ENCODE measurements at places on chromosomes 6 and 20. TPM values are rescaled to one million over a fixed set of nuclear protein-coding genes. Genes with fewer than 3 reads are reported as not detected.

The HSPA1L gene
- total RNA-seq, result 3.6 TPM

The COL21A1 gene
- total RNA-seq, result 1.6 TPM

The SPTLC3 gene
- 36.5 TPM for total RNA-seq

The MRS2 gene
- total RNA-seq, result 33.5 TPM

The HCK gene
- total RNA-seq, result 3.1 TPM

The SNX9 gene
- 48.3 TPM for total RNA-seq

The MYH7B gene
- total RNA-seq, result 1.0 TPM

The TMEM74B gene
- total RNA-seq, result 2.7 TPM

The LAMP5 gene
- not detected for total RNA-seq

The HLA-DQB1 gene
- total RNA-seq, result 2.7 TPM

The GPX6 gene
- not detected for total RNA-seq

The MRPS18B gene
- 64.7 TPM for total RNA-seq

The CEP85L gene
- 10.5 TPM for total RNA-seq

The HSPA1A gene
- 320 TPM for total RNA-seq

The SENP6 gene
- 169 TPM for total RNA-seq

The RIPPLY2 gene
- total RNA-seq, result not detected

- peak; percentile 86 for DNase-seq
Measured at GRCh38 chr6:139376604-139377218, 2.3 kb upstream of the CITED2 start.

DNA sequence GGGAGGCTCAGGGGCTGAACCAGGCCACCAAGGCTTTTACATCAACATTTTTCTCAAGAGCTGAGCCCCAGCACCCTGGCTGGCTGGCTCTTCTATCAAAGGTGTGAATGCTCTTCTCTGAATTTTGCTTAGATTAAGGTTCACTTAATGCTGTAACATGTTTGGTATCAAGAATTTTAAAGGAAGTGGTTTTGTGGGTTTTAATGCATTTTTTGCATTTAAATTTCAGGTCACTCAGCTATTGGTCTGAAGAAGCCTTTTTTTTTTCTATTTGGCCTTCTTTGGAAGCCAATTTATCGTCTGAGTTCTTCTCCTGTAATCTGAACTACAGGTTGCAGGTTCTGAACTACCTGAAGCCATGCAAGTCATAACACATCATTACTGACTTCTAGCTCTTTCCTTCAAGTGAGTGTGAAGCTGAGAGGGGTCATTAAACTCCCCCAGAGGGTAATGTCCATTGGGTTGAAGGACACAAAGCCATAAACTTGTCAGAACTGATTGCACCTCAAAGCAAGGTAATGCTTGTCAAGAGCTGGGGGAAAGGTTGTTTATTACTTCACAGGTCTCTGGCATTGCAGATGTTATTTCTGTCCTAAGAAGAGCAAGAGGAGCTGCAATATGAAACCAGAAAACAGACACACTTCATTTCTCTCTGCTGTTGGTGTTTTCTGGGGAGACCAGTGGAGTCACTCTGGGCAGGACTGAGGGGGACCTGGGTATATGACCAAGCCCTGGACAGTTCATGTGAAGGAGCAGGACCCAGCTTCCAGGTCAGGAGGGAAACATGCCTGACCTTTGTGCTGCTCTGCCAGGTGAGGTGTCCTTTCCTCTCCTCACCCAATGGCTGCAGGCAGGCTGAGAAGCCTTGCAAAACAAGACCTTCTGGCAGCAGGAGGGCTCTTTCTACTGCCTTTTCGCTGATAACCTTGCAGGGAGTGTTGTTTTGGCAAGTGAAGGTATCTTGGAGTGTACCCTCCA lies 26.1 kb upstream of the NEDD9 start:
- peak; percentile 64 for DNase-seq

DNA sequence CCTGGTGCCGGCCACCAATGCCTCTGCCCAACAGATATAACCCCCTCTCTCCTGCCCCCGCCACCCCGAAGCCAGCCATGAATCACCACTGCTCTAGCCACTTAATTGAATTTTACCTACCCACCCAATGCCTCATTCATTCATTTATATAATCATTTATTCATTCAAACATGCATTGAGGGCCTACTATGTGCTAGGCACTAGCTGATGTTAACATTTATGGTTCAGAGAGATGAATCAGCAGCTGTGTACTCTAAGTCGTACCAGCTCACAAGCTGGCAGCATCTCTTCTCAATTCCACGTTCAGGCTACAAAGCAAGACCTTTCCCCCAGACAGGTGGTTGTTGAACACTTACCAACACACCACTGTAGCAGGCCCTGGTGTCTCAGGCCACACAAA lies 12.9 kb upstream of the MDGA1 start:
- DNase-seq, result no peak

GRCh38 chr20:6469695-6470094 lies 297.8 kb upstream of the BMP2 start:
- no peak for DNase-seq

DNA sequence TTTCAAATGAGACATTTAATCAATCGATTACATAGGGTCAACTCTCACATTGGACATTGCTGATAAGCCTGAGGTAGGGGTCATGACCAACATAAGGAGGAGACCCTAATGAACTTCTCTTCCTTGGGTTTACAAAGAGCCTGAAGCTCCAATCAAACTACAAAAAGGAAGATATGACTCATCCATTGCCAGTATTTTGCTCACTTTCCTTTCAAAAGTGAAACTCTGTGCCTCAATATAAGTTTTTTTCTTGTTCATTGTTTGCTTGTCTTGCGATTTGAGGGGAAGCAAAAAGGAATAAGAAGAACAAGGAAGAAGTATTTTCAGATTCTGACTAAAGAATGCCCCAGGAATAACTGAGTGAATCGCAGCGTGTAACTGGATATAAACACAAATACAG lies 38.8 kb upstream of the KHDRBS2 start:
- no peak for DNase-seq

DNA sequence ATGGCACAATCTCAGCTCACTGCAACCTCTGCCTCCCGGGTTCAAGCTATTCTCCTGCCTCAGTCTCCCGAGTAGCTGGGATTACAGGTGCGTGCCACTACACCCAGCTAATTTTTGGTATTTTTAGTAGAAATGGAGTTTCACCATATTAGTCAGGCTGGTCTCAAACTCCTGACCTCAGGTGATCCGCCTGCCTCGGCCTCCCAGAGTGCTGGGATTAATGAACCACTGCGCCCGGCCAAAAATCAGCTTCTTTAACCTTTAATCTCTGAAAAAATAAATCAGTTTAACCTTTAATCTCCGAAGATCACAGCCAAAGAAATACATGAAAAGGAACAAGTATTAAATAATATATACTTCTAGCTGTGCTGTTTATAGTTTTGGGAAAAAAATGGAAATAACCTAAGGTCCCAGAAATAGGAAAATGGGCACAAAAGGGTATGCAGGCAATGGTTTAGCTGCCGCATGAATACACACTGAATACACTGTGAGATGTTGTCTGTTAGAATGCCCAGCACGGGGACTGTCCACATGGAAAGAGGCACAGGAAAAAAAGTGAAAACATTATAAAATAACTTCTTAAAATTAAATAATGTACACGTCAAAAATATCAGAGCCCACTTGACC lies 1.6 kb downstream of the NQO2 start:
- no peak for DNase-seq

GRCh38 chr6:40877362-40877761 lies 161.7 kb downstream of the UNC5CL start:
- no peak for DNase-seq

- DNase-seq, result no peak
Measured at GRCh38 chr6:125834348-125834747, 43.6 kb downstream of the NCOA7 start.

- no peak for DNase-seq
Measured at GRCh38 chr20:14616003-14616402, 278.6 kb upstream of the FLRT3 start.

DNA sequence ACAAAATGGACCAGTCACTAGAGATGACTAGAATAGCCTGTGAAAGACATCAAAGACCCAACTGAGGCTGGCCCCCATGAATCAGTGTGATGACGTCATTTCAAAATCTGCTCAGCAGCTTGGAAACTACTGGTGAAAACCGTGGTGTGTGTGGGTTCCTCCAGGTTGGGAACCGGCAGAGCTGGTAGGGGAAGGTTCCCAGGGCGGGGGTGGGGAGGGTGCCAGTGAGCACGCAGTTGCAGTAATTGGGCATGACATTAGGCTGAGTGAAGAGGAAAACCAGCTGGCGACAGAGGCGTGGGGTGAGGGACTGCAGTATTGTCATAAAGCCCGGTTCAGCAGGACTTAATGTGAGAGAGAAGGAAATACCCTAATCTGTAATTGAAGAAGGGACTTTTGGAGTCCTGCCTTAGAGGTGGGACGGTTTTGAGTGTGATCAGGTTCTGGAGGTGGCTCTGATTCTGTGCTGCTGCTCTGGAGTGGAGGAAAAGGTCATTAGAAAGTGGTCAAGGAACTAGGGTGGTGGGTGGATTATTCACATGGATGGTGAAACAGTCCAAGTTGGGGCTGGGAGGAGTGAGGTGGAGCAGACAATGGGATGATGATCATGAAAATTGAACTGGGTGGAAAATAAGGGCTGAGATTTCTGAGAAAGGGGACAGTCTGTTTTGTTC lies 52.0 kb upstream of the MTHFD1L start:
- DNase-seq, result no peak

DNA sequence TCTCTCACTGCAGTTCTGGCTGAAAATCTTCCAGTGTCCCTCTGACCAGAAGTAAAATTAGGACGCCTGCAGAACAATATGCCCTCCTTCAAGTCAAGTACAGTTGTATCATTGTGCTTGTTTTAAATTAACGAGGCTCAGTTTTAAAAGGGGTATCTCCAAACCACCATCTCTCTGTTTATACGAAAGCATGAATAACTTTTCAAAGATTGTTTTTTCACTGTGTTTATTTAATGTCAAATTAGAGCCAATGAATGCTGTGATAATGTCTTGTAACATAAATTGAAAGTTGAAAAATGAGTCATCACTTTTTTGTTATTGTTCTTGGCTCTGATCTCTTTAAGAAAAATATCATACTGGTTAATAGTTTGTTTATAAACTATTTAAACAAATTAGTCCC lies 230.7 kb upstream of the THEMIS start:
- DNase-seq, result no peak

DNA sequence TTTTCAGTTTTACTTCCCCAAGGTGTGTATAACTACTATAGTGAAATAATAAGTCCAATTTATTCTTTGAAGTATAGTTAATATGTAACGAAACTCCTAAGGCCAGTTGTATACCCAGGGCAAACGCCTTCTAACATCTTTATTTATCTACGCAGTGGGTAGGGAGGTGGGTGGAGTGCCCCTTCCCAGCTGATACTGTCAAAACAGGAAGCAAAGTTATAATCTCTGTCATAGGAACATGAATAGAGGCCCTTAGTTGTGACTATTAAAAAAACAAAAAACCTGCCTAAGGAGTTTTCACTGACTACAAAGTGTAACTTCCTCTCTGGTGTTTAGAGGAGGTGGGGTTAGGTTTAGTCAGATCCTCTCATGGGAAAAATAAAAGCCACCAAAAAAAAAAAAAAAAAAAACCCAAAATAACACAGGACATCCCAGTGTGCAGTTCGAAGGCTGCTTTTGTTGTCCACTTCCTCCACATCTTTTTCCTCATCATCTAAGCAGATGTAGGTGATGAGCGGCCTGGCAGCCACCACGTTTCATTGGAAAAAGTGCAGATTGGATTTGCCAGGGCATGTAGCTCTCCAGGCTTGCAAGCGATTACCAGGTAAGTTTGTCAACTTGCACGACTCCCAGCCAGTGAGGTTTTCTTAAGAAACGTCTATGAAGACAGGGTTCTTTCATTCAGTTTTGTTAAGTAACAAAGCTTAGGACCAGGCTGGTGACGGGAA lies 58.7 kb downstream of the UTRN start:
- DNase-seq, result no peak

DNA sequence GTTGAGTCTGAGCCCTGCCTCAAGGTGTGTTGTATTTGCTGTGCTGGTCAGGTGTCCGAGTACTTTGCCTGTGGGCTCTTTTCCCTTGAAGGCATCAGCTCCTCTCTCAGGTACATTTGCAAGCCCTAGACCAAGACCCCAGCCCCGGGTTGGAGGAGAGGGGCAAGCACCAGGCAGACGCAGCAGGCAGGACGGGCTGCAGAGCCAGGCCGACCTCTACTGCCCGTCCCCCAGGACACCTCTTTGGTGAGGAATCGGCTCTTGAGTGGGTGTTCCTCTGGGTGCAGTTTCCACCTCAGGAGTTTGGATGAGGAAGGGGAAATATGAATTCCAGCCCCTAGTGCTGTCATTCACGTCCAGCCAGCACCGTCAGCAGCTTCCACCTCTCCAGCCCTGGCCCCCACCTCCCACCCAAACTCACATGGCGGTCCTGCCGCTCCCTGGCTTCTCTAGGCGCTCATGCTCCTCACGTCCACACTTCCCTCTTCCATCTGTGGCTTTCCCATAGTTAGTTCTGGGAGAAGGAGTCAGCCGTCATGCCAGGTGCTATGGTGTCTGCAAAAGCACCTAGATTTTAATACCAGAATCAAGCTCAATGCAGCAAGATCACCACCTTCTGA lies 183.9 kb downstream of the DLL1 start:
- DNase-seq, result no peak

GRCh38 chr6:112085286-112086065 lies 1.8 kb downstream of the TUBE1 start:
- DNase-seq, result no peak

GRCh38 chr20:60262967-60263603 lies 304.9 kb downstream of the CDH26 start:
- DNase-seq, result peak; percentile 9

DNA sequence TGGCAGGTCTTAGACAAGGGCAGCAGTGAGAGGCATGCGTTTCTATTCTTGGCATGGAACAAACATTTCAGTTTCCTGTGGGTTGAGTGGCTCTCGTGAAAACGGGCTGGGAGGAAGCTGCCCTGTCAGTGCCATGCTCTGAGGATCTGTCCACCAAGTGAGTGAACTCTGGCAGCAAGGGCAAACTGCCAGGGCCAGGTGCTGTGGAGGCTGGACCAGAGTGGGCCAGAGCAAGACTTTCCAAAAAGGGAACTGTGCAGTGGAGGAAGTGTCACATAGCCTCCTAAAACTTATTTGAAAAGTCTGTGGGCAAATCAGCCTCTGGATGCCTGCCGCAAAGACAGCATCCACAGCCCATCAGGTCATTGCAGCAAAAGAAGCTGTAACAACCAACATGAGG lies 44.2 kb upstream of the TAB2 start:
- DNase-seq, result peak; percentile 67

GRCh38 chr6:110357664-110358552 lies at the start of gene METTL24:
TSS of gene METTL24 (minus strand) at chr6:110358349. CDS start at chr6:110358272, 77 bp downstream.
- DNase-seq, result peak; percentile 42

GRCh38 chr6:155158030-155158843 lies 105.6 kb upstream of the CLDN20 start:
- no peak for DNase-seq

GRCh38 chr6:54308289-54308985 lies at the start of gene TINAG:
TSS of gene TINAG (plus strand) at chr6:54308441. CDS start at chr6:54308551, 110 bp downstream.
- DNase-seq, result no peak

GRCh38 chr6:157224178-157224950 lies 99.0 kb downstream of the TMEM242 start:
- DNase-seq, result no peak
